ENCODE measurements at places on chromosomes 13 and 19. TPM values are rescaled to one million over a fixed set of nuclear protein-coding genes. Genes with fewer than 3 reads are reported as not detected.
A peak's percentile ranks its signal among the peaks of the same experiment; 100 is the strongest.

DNA sequence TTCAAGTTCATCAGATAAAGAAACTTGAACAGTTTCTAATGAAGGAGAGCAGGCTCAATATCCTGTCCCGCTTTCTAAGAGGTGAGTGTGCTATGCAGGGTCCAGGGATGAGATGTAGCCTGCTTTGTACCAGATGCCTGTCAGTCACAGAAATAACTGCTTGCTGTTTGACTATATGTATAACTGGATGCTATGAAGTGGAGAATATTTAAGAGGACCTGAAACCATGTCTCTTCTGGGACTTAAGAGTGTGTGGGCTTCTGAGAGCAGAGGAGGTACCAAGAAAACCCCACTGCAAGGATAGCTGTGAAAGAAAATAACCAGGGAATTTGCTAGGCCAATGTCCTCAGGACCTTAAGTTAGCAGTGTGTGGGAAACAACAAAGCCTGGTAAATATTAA, 246.3 kb upstream of the RFC3 start:
- no peak overlapping the region for H3K4me3 ChIP-seq
- no peaks in the 10 kb centered on the region for H3K36me3 ChIP-seq
- H3K27ac ChIP-seq: no peak overlapping the region
- DNase-seq: no peak
- no peaks in the 10 kb centered on the region for H3K27me3 ChIP-seq
- no peaks in the 10 kb centered on the region for H3K4me1 ChIP-seq

GRCh38 chr13:111006506-111007031, 91.7 kb upstream of the ANKRD10 start:
- H3K4me3 ChIP-seq: no peak overlapping the region
- no peaks in the 10 kb centered on the region for H3K36me3 ChIP-seq
- no peaks in the 10 kb centered on the region for H3K4me1 ChIP-seq

DNA sequence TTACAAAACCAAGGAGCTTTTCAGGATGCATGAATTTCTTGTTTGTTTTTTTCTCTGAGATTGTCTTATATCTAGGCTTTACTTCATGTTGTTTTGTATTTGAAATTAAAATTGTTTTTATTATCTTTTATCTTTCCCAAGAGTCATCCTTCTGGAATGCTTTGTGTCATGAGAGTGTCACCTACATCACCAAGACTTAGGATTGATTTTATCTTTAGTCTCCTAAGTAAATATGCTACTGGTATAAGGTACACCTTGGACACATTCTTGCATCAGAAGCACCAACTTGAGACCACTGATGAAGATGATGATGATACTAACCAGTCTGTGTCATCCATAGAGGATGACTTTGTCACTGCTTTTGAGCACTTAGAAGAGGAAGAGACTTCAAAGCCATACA, 26.4 kb downstream of the AKAP11 start:
- H3K27me3 ChIP-seq: no peaks in the 10 kb centered on the region
- H3K4me1 ChIP-seq: no peaks in the 10 kb centered on the region
- DNase-seq: no peak
- H3K36me3 ChIP-seq: peaks cover 54% of the 10 kb centered on the region
- no peak overlapping the region for H3K27ac ChIP-seq
- H3K4me3 ChIP-seq: no peak overlapping the region

DNA sequence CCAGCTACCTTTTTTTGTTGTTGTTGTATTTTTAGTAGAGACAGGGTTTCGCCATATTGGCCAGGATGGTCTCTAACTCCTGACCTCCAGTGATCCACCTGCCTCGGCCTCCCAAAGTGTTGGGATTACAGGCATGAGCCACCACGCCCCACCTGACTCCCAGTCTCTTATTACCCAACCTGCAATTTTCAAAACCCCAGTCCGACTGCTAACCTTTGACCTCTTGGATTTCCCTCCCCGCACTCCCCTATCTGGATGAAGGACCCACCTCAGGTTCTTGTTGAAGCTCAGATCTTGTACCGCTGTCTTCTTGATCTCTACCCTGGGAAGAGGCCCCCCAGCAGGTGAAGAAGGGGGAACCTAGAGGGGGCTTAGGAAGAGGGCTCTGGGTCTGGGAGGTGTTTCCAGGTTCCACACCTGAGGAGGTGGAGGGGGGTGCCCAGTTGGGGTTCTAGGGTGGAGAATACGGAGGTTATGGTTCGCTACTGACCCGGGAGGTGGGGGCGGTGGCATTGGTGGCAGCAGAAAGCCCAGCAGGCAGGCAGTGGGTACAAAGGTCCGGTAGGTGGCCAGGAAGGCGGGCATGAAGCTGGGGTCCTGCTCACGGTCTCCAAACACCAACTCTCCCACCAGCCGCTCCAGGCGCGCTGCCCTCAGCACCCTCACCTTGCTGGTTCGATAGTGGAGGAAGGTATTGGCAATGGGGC, 2.6 kb downstream of the RGL3 start:
- peaks cover 57% of the 10 kb centered on the region for H3K27me3 ChIP-seq
- no peak overlapping the region for H3K4me3 ChIP-seq

DNA sequence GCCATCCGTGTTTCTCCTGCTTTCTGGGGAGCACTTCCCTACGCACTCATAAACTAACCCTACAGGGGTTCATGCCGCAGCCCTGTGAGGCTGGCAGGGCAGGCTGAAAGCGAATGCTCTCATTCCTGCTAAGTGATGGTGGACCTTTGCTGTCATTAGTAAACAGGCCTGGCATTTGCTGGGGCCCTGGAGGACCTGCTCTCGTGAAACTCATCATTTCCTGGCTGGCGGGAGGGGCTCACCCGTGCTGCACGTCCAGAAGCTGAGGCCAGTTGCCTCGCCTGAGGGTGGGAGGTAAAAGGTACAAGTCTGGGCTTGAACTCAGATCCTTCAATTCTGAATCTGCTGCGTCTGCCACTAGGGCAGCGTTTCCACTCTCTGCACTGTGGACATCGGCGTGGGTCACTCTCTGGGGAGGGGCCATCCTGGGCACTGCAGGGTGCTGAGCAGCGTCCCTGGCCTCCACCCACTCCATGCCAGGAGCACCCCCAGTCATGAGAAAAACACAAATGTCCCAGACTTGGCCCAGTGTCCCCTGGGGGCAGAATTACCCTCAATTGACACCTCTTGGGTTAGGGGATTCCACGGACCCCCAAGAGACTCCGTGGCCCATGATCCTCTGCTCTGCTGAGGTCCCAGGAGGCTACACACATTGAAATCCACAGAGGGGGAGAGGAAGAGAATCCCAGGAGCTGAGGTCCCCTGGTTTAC, 7.0 kb downstream of the MOB3A start:
- H3K36me3 ChIP-seq: peaks cover 7% of the 10 kb centered on the region
- H3K4me1 ChIP-seq: peaks cover 5% of the 10 kb centered on the region
- no peaks in the 10 kb centered on the region for H3K27me3 ChIP-seq
- DNase-seq: no peak

- peaks cover 9% of the 10 kb centered on the region for H3K27me3 ChIP-seq
- no peak overlapping the region for H3K4me3 ChIP-seq
- no peaks in the 10 kb centered on the region for H3K36me3 ChIP-seq
- DNase-seq: peak; percentile 12
- no peaks in the 10 kb centered on the region for H3K4me1 ChIP-seq
Measured at GRCh38 chr19:41064974-41065569, 23.2 kb upstream of the CYP2A13 start.

- peak; percentile 54 for DNase-seq
- peaks cover 51% of the 10 kb centered on the region for H3K4me1 ChIP-seq
- H3K27me3 ChIP-seq: no peaks in the 10 kb centered on the region
- peaks cover 4% of the 10 kb centered on the region for H3K36me3 ChIP-seq
- no peak overlapping the region for H3K4me3 ChIP-seq
Measured at GRCh38 chr13:112721198-112722104, 31.6 kb downstream of the ATP11A start.

GRCh38 chr19:14089412-14089661, 1.2 kb downstream of the SAMD1 start:
- H3K4me3 ChIP-seq: peak overlapping the region; percentile 51
- H3K36me3 ChIP-seq: peaks cover 12% of the 10 kb centered on the region
- DNase-seq: no peak
- H3K27ac ChIP-seq: no peak overlapping the region
- H3K27me3 ChIP-seq: no peaks in the 10 kb centered on the region
- peaks cover 16% of the 10 kb centered on the region for H3K4me1 ChIP-seq

GRCh38 chr13:97224544-97225300, 2.6 kb downstream of the MBNL2 start:
- H3K27me3 ChIP-seq: no peaks in the 10 kb centered on the region
- no peaks in the 10 kb centered on the region for H3K36me3 ChIP-seq
- H3K4me1 ChIP-seq: peaks cover 36% of the 10 kb centered on the region
- H3K4me3 ChIP-seq: peak overlapping the region; percentile 63
- H3K27ac ChIP-seq: peak overlapping the region; percentile 95
- peak; percentile 85 for DNase-seq

GRCh38 chr13:22012686-22013085, 341.8 kb downstream of the FGF9 start:
- no peaks in the 10 kb centered on the region for H3K27me3 ChIP-seq
- no peaks in the 10 kb centered on the region for H3K36me3 ChIP-seq
- H3K27ac ChIP-seq: no peak overlapping the region
- DNase-seq: no peak
- H3K4me1 ChIP-seq: no peaks in the 10 kb centered on the region

DNA sequence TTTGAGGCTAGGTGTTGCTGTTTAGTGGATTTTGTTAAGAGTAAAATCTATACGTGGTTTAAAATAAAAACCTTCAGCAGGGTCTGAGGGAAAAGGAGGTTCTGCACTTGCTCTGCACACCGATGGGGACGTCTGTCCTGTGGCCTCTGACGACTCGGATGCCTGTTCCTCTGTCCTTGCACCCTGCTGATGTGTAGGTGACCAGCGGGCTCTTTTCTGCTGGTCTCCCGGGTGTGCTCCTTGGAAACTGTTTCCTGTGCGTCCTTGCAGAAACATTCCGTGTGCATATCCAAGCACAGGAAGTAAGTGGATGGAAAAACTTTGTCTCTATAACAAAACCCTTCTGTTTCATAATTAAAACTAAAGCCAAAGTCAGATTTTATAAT, 3.8 kb downstream of the ATP4B start:
- H3K27ac ChIP-seq: no peak overlapping the region
- DNase-seq: no peak
- no peaks in the 10 kb centered on the region for H3K27me3 ChIP-seq

- peak overlapping the region; percentile 69 for H3K4me3 ChIP-seq
- no peak overlapping the region for H3K27ac ChIP-seq
- peaks cover 2% of the 10 kb centered on the region for H3K27me3 ChIP-seq
- peaks cover 18% of the 10 kb centered on the region for H3K4me1 ChIP-seq
- no peaks in the 10 kb centered on the region for H3K36me3 ChIP-seq
Measured at GRCh38 chr19:47601180-47601904, 7.6 kb upstream of the BICRA start.

DNA sequence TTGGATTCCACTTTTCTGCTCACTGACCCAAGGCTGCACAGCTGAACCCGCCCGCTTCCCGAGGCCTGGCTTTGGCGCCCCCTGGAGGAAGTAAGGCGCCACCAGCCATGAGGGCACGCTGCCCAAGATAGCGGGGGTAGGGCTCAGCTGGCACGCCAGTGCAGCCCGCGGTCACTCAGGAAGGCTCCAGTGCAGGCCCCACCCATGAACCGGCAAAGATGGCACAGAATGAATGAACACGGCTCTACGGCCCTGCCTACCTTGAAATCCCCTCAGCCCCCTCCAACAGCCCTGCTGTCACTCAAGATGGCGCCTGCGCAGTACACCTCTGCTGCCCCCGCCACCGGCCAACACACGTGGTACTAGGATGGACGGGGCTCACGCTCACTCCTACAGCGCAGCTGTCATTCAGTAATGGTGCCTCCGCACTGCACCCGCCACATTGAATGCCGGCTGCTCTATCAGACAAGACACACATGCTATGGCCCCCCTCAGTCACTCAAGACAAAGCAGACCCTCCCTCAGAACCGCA, 3.0 kb downstream of the PEG3 start:
- H3K4me1 ChIP-seq: no peaks in the 10 kb centered on the region
- H3K27me3 ChIP-seq: peaks cover 10% of the 10 kb centered on the region
- DNase-seq: peak; percentile 70
- H3K27ac ChIP-seq: peak overlapping the region; percentile 94
- peak overlapping the region; percentile 63 for H3K4me3 ChIP-seq

DNA sequence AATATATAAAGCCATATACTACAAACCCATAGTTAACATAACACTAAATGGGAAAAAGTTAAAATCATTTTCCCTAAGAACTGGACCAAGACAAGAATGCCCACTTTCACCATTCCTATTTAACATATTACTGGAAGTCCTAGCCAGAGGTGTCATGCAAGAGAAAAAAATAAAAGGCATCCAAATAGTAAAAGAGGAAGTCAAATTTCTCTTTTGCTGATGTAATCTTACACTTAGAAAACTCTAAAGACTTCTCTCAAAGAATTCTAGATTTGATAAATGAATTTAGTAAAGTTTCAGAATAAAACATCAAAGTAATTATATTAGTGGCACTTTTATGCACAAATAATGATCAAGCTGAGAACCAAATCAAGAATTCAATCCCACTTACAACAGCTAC, 678.9 kb upstream of the SLITRK5 start:
- no peaks in the 10 kb centered on the region for H3K36me3 ChIP-seq
- H3K27ac ChIP-seq: no peak overlapping the region
- no peak for DNase-seq
- no peaks in the 10 kb centered on the region for H3K4me1 ChIP-seq
- H3K27me3 ChIP-seq: no peaks in the 10 kb centered on the region
- no peak overlapping the region for H3K4me3 ChIP-seq

GRCh38 chr13:114021464-114022308, 47.8 kb upstream of the C13orf46 start:
- H3K27ac ChIP-seq: no peak overlapping the region
- H3K4me1 ChIP-seq: no peaks in the 10 kb centered on the region
- no peaks in the 10 kb centered on the region for H3K27me3 ChIP-seq
- H3K36me3 ChIP-seq: peaks cover 43% of the 10 kb centered on the region
- DNase-seq: no peak
- no peak overlapping the region for H3K4me3 ChIP-seq

DNA sequence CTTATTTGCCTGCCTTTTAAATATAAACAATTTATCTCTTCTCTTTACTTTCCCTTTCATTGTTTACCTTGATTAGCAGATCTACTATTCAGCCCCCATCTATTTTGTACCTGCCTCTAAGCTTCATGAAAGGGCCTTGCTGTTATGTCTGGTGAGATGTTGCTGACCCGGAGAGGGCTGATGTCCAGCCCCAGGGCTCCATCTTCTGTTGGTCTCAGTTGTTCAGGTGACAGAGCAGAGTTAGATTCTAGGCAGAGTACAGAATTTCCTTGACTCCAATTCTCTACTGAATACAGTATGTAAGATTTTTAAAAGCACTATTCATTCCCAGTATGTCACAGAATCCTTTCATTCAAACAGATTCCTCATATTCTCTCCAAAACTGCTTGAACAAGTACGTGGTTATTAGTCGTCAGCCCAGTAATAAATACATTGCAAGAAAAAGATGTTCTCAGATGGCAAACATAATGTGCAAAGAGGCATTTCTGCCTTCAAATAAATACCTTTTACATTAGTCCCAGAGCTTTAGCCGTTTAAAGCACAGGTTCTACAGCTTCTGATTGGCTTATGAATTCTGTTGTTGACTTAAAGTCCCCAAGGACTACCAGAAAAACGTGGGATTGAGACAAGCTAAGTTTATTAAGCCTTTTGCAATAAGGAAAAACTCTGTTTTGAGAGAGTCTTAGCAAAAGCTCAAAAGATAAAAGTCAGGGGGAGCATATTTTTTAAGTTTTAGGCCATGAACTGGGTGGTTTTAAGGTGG, 159.1 kb downstream of the GPC5 start:
- H3K4me3 ChIP-seq: no peak overlapping the region
- DNase-seq: no peak
- no peaks in the 10 kb centered on the region for H3K4me1 ChIP-seq
- H3K27me3 ChIP-seq: no peaks in the 10 kb centered on the region
- no peaks in the 10 kb centered on the region for H3K36me3 ChIP-seq

The TM9SF2 gene
- 233 TPM for polyA plus RNA-seq

The WIZ gene
- 22.7 TPM for polyA plus RNA-seq

The SELENOV gene
- 0.19 TPM for polyA plus RNA-seq

The ZNF221 gene
- polyA plus RNA-seq: 3.5 TPM

The PSG7 gene
- not detected for polyA plus RNA-seq

The PTGER1 gene
- 0.97 TPM for polyA plus RNA-seq

The CDK8 gene
- 30.1 TPM for polyA plus RNA-seq

The OR7A5 gene
- not detected for polyA plus RNA-seq

The HIF3A gene
- 165 TPM for polyA plus RNA-seq

The PSG4 gene
- not detected for polyA plus RNA-seq

Data from large intestine (tissue), 12 donors.